ENCODE measurements at places on chromosomes 5 and 9.
A peak's percentile ranks its signal among the peaks of the same experiment; 100 is the strongest.

- DNase-seq: no peak
Measured at GRCh38 chr9:26057050-26057449, 378.8 kb upstream of the TUSC1 start.

DNA sequence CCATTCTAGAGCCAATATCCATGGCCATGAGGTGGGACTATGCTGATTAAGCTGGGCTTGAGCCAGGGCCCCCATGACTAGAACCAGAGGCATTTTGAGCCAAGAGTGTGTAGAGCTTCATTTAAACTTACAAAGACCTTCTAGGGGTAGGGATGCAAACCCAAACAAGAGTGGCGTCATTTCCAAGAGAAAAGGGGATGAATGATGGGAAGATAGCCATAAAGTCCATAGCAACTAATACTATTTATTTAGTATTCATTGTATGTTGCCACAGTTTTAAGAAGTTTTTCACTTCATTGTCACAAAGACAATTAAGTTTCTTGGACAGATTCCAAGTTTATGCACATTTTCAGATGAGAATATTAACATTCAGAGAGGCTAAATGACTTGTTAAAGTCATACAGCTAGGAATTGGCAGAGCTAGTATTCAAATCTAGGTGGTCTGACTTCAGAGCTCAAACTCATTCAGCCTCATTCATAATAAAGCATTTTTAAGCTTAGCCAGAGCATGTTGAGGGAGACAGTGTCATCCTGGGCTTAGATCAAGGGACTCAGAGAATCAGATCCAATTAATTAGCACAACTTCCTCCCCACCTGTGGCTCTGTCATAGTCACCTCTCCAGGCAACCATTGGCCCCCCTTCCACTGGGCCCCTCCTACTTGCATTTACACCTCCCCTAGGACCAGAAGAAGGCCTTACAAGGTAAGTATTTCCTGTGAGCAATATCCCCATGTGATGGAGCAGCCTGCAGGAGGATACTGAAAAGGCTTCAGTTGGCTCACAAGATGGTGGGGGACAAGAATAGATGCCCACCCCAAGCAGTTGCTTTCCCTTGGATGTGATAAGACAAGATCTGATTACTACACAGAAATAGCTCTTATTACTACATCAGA is 95.0 kb upstream of the PCSK1 start:
- no peak for DNase-seq

GRCh38 chr9:26520141-26520540 is 372.5 kb downstream of the CAAP1 start:
- DNase-seq: no peak

GRCh38 chr5:159549046-159549445 is 218.8 kb upstream of the IL12B start:
- no peak for DNase-seq

- DNase-seq: no peak
Measured at GRCh38 chr9:129640871-129641749, 841 bp downstream of the ASB6 start.

- no peak for DNase-seq
Measured at GRCh38 chr9:87427851-87428506, 69.7 kb upstream of the DAPK1 start.

DNA sequence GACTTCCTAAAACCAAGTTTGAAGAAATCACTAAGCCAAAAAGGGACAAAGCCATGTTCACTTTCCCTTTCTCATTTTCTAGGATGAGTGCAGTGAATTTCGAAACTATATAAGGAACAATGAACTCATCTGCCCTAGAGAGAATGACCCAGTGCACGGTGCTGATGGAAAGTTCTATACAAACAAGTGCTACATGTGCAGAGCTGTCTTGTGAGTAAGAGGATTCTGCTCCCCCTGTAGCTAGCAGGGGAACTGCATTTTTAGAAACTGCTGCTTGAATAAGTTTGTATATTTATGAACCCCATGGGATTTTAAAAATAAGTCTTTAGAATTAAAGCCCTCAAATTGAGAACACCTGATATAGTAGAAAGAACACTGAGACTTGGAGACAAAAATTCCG is 42.7 kb upstream of the SPINK14 start:
- peak; percentile 6 for DNase-seq

DNA sequence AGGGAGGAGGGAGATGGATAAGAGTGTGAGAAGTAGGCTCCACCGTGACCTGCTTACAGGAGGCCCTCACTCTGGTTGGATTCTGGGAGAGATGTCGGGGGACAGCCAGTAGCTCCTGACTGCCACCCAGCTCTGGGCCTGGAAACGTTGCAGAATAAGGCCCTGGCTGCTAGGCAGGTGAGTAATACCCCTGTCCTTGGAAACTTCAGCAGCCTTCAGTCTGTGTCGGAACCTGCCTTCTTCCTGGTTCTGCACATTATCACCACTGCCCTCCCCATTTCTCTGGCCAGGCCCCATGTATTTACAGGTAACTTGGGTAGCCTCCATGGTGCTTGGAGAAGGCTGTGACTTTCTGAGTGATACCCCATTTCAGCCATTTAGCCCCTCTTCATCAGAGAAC is 26.8 kb downstream of the FAXDC2 start:
- no peak for DNase-seq

DNA sequence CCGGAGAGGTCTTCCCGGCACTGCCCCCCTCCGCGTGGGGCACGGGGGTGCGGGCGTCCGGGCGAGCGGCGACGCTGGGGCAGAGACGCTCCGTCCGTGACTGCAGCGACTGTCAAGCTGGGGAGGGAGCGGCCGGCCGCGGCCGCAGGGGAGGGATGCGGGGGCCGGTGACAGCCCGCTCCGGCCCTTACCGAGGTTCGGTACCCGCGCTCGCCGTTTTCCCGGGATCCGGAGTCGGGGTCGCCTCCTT is 400 bp downstream of the KDM4C start:
- peak; percentile 47 for DNase-seq

DNA sequence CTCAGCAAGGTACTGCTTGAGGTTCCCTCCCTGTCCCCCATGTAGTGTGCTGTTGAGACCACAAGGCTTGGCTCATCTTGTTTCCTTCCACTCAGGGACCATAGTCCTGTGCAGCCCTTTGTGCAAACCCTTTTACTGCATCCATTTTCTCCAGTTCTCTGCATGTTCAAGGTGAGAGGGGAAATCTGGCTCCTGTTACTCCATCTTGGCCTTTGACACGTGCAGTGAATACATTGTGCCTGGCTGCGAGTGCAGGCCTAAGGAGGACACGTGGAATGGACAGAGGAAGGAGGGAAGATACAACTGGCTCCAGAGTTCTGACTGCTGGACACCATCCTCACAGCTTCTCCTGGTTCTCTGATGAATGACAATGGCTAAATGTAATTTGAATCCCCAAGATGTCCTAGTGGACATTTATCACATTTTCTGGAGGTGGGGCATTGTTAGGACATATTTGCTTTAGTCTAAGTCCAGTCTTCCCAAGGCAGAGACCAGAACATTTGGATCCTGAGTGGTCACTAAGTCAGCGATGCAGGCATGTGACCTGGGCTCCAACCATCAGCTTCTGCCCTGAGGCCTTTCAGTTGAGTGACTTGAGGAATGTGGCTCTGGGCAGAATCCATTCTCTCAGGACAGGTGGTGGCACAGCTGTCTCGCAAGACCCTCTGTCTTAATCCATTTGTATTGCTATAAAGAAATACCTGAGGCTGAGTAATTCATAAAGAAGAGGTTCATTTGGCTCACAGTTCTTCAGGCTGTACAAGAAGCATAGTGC is 189.0 kb upstream of the DAP start:
- no peak for DNase-seq

All from GM03348 (cell line).